Spleen (tissue), 13 donors: ENCODE measurements at places on chromosomes 6 and 20. TPM values are rescaled to one million over a fixed set of nuclear protein-coding genes. Genes with fewer than 3 reads are reported as not detected.

ARHGAP40 gene
- total RNA-seq, result not detected

DNA sequence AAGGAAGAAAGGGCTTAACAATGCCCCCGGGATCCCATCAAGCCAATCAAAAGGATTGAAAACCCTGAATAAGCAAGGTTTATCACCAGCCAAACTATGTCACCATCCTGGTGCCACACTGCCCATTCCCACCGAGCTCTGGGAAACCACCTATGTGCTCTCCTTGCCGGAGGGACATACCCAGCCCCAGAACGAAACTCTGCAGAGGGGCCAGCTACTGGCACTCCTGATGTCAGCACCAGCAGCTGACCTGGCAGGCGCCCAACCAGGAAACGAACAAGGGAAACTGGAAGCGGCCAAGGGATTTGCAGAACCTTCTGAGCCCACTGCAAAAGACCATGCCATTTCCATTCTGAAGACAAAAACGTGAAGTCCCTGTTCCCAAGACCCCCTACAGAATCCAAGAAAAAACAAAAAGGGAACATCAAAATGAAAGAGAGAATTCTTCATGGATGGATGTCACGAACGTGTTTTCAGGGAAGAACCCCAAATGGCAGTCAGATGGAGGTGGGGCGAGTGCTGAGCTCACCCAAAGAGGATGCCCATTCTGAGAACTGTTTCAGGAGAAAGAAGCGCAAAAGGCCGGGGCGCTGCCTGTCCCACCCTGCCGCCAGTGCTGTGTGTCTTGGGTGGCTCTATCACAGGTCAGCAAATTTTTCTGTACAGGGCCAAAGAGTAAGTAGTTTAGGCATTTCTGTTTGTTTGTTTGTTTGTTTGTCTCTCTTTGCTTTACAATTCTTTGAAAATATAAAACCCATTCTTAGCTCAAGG is 305.2 kb downstream of the ESR1 start:
- peak; percentile 84 for DNase-seq
- H3K27me3 ChIP-seq, result no peaks in the 10 kb centered on the region
- no peak overlapping the region for H3K4me3 ChIP-seq
- peaks cover 25% of the 10 kb centered on the region for H3K4me1 ChIP-seq
- H3K27ac ChIP-seq, result no peak overlapping the region

KHDRBS2 gene
- total RNA-seq, result 3.1 TPM

DNA sequence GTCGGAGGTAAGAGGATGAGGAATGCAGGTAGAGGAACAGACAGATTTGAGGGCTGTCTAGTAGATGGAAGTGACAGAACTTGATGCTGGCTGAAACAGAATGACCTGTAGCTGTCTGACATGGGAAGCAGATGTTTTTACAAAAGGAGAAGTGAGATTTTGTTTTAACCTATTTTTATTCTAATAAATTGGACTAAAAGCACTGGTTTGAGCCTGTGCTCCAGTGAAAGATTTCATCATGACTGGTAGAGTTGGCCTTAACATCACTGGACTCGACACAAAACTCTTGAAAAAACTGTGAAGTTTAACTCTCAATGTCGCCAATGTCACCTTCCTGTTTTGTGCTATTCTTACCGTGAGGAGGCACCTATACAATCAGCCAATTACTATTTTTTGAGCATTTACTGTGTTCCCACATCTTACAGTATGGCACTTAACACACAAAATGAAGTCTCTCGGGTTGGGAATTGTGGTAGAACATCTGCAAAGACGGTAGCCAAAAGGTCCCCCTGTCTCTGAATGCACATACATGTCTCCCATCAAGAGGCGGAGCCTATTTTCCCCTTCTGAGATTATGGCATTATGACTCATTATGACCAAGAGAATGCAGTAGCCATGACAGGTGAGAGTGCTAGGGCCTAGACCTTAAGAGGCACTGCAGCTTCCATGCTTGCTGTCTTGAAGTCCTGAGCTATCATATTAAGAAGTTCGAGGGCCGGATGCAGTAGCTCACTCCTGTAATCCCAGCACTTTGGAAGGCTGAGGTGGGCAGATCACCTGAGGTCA is 93.2 kb downstream of the FOXF2 start:
- no peaks in the 10 kb centered on the region for H3K4me1 ChIP-seq
- H3K27ac ChIP-seq, result no peak overlapping the region
- H3K36me3 ChIP-seq, result no peaks in the 10 kb centered on the region
- DNase-seq, result no peak

GRCh38 chr6:162063666-162064065 is 663.9 kb downstream of the PRKN start:
- H3K36me3 ChIP-seq, result no peaks in the 10 kb centered on the region
- H3K27ac ChIP-seq, result no peak overlapping the region
- no peaks in the 10 kb centered on the region for H3K27me3 ChIP-seq
- H3K4me3 ChIP-seq, result no peak overlapping the region
- no peak for DNase-seq

AGPAT4 gene
- total RNA-seq, result 10.3 TPM

DNA sequence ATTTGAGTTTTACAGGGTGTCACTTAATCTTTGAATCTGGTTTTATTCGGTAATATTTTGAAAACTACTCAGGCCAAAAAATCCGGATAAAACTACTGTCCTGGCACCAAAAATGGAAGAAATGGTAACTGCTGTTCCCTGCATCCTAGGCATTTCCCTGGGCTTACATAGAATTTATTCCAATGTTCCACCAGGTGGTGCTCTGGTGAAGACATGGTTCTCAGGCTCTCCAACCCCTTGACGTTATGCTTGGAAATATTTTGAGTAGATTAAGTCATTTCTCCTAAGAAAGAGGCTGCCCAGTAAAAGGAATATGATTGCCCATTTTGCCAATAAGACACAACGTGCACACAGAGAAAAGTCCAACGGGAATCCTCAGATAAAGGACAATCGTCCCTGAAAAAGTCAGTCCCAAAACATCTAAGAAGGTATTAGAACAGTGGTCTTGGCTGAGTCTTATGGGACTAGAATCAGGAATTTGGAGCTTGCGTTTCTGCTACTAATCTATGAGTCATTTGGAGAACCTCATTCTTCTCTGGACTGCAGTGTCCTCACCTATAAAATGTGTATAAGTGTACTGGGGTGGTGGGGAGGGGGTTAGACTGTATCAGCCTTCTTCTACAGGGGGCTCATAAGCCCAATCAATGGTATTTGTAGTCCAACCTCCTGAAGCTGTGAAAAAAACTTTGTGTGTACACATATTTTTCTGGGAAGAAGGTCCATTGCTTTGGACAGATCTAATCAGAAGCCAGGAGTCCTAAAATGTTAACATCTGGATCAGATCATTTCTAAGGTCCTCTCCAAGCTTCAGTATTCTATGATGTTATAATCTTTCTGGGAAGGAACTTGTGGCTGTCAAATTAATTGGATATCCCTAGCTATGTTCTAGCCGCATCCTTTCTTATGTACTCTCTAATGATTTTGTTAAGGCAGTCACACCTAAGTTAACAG is 131.0 kb upstream of the BMP2 start:
- H3K4me1 ChIP-seq, result no peaks in the 10 kb centered on the region
- no peaks in the 10 kb centered on the region for H3K36me3 ChIP-seq
- H3K27ac ChIP-seq, result no peak overlapping the region
- no peak overlapping the region for H3K4me3 ChIP-seq
- no peak for DNase-seq

CGA gene
- total RNA-seq, result not detected

DNA sequence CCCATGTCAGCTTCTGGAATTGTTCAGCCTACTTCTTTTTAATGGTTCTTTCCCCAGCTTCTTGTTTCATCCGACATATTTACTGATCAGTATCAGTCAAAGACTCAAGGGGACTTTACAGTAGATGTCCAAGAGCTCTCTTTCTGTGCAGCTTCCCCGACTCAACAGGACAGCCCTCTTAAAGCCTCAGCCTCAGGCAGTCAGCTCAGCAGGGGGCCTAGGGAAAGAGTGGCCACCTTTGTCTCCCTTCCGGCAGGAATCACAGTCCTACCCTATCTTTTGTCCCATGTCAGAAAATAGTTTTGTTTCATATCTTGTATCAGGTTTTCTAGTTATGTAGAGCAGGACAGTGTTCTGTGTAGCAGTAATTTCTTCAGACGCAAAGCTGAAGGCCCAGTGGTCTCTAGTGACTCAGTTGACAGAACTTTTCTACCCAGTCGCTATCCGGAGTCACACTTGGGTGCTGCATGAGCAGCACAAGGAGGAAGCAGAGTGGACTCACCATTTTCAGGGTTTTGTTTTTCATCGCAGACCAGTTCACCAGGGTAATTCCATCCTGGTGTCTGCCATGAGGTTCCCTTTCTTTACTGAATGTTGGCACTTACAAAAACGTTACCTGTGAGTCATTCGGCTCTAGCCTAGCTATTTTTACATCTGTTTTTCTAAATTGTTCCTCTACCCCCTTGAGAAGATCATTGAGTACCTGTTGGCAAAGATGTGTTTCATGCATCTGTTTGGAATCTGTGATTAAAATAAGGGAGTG is 47.7 kb downstream of the SPATA2 start:
- no peaks in the 10 kb centered on the region for H3K27me3 ChIP-seq
- H3K4me1 ChIP-seq, result peaks cover 14% of the 10 kb centered on the region
- DNase-seq, result no peak
- H3K4me3 ChIP-seq, result no peak overlapping the region
- H3K36me3 ChIP-seq, result no peaks in the 10 kb centered on the region

DNA sequence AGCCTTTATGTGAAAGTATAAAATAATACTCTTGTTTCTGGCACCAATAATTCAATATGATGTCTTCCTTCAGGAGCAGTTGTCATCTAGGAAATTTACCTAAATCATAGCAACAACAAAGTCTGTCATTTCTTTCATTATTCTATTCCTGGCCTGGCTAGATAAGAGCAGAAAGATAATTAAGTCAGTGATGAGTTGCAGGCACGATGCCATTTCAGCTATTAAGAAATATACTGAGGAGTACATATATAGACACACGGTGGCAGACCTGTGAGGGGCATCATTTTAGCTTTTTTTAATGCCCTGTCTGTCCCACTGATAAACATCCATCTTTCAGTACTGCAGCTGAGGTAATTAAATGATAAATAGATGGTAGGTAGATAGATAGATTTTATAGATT is 756.1 kb upstream of the EPHA7 start:
- no peaks in the 10 kb centered on the region for H3K36me3 ChIP-seq
- no peak for DNase-seq
- no peak overlapping the region for H3K4me3 ChIP-seq
- no peaks in the 10 kb centered on the region for H3K27me3 ChIP-seq
- H3K27ac ChIP-seq, result no peak overlapping the region

GRCh38 chr6:139531148-139532115 is 157.0 kb upstream of the CITED2 start:
- peak overlapping the region; percentile 65 for H3K27ac ChIP-seq
- peaks cover 43% of the 10 kb centered on the region for H3K4me1 ChIP-seq

DNA sequence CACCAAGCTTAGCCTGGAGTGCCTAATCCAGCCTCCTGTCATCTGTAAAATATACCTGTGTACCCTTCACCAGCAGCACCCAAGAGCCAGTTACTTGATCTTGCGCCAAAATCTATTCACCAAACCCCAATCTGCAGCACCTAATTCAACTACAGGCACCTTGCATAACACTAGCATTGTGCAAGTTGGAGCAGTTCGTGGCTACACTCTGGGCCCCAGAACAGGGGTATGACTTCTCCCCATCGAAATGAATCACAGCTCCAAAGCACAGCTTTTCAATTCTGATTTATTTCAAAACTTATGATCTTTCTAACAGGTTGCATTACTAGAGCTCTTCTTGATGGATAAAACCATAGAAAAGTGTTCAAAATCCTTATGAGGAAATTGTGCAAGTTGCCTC is 100.4 kb upstream of the TCF21 start:
- no peaks in the 10 kb centered on the region for H3K4me1 ChIP-seq
- H3K4me3 ChIP-seq, result no peak overlapping the region

GRCh38 chr6:11656491-11656890 is 118.9 kb downstream of the TMEM170B start:
- H3K36me3 ChIP-seq, result no peaks in the 10 kb centered on the region
- no peak overlapping the region for H3K4me3 ChIP-seq
- peaks cover 40% of the 10 kb centered on the region for H3K4me1 ChIP-seq
- H3K27ac ChIP-seq, result no peak overlapping the region
- H3K27me3 ChIP-seq, result peaks cover 16% of the 10 kb centered on the region

- no peaks in the 10 kb centered on the region for H3K4me1 ChIP-seq
- H3K27ac ChIP-seq, result no peak overlapping the region
- no peak overlapping the region for H3K4me3 ChIP-seq
- no peak for DNase-seq
- no peaks in the 10 kb centered on the region for H3K27me3 ChIP-seq
- no peaks in the 10 kb centered on the region for H3K36me3 ChIP-seq
Observed at GRCh38 chr6:120965814-120966213, 368.5 kb downstream of the TBC1D32 start.

MYCT1 gene
- total RNA-seq, result 46.4 TPM

- H3K36me3 ChIP-seq, result no peaks in the 10 kb centered on the region
- peak; percentile 72 for DNase-seq
- H3K4me3 ChIP-seq, result no peak overlapping the region
- no peak overlapping the region for H3K27ac ChIP-seq
Observed at GRCh38 chr20:25047766-25048165, 10.2 kb downstream of the ACSS1 start.

DNA sequence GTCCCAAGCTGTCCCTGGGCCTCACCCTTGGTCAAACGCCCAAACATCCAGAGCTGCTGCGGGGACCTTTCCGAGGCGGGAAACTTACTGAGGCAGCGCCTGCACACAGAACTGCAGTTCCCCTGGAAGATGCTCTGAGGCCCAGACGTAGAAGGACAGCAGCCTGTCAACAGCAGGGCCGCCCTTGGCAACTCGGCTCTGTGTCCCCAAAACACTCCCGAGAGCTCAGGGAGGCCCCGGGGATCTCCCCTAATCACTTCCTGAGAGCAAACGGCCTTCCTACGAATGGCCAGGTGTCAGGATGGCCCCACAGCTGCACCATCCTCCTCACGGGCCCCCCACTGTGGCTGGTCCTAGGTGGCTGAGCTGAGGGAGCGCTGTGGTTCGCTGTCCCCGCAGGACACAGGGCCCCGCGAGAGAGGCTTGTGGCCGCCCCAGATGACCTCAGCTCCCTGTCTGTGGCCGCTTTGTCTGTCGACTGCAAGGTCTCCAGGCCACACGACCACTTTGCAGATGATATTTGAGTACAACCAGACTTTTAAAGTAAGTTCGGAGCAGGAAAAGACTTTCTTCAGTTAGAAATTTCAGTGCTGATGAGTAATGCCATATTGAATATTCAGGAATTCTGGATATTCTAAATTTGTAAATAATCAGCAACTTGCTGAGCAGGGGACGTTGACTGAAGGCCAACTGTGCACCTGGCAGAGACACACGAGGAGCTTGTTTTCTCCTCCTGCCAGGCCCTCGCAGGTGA is 46.0 kb downstream of the DLL1 start:
- no peaks in the 10 kb centered on the region for H3K36me3 ChIP-seq
- DNase-seq, result no peak

GRCh38 chr6:38736951-38737350 is 21.8 kb downstream of the DNAH8 start:
- H3K36me3 ChIP-seq, result no peaks in the 10 kb centered on the region
- H3K27me3 ChIP-seq, result no peaks in the 10 kb centered on the region
- no peaks in the 10 kb centered on the region for H3K4me1 ChIP-seq
- H3K27ac ChIP-seq, result no peak overlapping the region
- no peak for DNase-seq
- no peak overlapping the region for H3K4me3 ChIP-seq

SOX18 gene
- total RNA-seq, result 42.0 TPM
